Brain (organoid and tissue), 16 donors: ENCODE measurements at places on chromosomes 2 and 18.

DNA sequence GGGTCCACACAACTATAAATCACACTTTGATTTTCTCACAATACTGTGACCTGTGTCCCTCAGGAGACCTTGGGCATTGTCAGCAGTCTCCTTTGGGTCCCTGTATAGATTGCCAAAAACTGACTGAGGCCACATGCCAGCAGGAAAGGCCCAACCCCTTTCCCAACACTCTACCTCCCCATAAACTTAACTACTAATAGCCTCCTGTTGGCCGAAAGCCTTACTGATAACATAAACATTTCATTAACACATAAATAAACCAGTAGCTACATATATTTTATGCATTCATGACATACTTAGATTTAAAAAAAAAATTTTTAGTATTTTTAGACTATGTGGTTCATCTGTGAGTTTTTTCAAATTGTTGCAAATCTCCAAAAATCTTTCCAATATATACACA, 153.5 kb downstream of the ARL4C start:
- no peak for DNase-seq

GRCh38 chr2:11368059-11368572, 23.7 kb upstream of the ROCK2 start:
- peak; percentile 78 for DNase-seq

DNA sequence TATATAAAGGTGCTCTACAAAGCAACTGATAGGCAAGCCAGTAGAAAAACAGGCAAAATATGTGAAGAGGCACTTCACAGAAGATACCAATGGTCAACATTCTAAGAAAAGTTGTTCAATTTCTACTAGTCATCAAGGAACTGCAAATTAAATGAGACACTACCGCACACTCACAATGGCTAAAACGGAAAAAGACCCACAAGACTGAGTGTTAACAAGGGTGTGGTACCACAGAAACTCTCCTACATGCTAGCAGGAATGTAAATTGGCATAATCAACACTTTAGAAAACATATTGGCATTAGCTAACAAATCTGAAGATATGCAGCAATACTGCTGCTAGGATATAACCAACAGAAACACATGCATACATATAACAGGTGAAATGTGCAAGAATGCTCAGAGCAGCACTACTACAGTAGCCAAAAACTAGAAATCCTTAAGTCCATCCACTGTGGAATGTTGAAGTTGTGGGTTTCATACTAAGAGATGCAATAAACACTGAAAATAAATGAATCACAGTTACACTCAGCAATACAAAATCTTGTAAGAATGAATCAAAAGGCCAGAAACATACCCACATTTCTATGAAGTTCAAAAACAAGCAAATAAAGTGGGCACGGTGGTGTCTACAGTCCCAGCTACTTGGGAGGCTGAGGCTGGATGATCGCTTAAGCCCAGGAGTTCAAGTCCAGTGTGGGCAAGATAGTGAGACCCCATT, 9.2 kb downstream of the RNU4ATAC start:
- no peak for DNase-seq

DNA sequence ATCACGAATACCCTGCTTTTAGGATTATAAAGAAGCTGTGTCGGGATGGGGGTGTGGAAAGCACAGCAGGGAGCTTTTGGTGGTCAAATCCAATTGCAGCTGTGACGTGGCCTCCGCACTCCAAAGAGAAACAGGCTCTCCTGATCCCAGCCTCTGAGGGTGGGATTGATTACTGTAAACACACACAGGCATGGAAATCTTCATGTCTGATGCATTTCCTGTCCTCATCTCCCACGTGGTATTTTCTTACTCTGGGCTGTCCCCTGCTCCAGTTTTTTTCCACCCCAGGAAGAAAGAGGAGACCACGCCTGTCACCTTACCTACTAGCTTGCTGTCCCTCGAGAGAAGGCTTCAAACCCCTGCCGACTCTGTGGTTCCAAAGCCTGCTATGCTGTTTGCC, 22.7 kb downstream of the RNF152 start:
- DNase-seq, result no peak

- DNase-seq, result no peak
Observed at GRCh38 chr18:23574611-23575308, 11.5 kb downstream of the NPC1 start.

DNA sequence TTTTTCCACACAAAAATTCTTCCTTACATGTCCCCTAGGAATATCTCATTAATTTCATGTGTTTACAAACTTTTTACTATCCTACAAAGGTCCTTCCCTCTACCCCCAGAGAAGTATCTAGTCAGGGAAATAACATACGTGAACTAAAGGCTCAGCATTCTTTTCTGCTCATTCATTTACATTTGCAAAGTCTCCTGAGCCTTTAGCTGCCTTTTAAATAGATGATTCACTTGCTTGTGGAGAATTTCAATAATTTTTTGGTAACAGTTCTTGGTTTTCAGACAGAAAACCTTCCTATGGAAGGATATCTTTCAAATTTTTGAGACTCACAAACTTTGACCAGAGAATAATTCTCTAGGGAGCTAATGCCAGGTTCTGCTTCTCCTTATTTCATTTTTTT, 81.5 kb upstream of the RMDN2 start:
- DNase-seq, result no peak

DNA sequence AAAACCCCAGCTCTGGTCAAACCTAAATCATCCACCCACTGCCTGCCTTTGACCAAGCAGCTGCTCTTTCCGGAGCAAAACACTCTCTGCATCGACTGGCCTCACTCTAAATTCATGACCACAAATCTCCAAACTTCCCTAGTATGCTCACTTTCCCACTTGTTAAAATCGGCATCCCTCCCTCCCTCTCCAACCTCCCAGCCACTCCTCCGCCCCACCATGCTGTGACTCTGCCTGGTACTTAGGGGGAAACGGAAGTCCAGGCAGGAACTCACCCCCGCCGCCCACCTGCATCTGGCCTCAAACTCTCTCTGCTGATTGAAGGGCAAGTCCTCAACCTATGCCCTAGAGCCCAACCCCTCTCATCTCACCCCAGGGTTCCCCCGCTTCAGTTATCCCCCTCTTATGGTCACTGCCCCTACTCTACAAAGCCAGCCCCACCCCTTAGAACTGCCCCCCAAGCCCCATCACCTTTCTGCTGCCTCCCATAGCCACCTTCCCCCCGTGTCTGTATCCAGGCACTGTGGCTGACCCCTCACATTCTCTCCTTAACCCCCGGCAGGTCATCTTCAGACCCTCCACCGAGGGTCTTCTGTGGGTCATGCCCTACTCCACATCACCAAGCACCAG, 3.8 kb upstream of the ADRA2B start:
- DNase-seq, result no peak

DNA sequence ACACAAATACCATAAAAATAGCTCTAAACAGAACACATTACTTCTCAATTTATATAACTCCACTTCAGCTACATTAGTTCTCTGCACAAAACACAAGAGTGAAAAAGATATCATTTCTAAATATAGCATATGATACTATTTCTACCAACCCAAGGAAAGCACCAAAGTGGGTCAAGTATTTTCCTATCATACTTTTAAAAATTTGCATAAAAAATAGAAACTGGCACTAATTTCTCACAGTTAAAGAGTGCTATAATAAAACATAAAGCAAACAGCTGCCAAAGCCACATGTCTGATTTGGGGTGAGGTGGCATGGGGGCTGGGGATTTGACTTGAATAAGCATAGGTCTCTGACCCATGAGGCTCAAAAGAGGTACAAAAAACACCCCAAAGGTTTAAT, 61.5 kb downstream of the BARD1 start:
- DNase-seq, result no peak

DNA sequence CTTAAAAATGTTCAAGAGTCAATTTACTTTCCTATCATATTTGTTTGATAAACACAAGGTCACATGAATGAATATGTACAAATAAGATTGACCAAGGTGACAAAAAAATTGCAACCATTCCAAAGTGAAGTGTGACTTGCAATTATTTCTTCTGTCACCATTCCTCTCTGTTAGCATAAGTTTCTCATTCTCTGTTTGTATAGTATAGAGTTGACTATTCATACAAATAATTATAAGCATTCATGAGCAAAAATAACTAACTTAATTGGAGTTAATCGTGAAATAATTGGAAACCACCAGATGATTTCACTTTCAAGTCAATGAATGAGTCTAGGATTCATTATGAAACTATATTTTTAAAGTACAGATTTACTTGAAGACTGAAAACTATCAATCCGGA, 42.1 kb downstream of the PGAP1 start:
- no peak for DNase-seq

- DNase-seq, result no peak
Observed at GRCh38 chr2:20604401-20604911, 46.4 kb downstream of the HS1BP3 start.

DNA sequence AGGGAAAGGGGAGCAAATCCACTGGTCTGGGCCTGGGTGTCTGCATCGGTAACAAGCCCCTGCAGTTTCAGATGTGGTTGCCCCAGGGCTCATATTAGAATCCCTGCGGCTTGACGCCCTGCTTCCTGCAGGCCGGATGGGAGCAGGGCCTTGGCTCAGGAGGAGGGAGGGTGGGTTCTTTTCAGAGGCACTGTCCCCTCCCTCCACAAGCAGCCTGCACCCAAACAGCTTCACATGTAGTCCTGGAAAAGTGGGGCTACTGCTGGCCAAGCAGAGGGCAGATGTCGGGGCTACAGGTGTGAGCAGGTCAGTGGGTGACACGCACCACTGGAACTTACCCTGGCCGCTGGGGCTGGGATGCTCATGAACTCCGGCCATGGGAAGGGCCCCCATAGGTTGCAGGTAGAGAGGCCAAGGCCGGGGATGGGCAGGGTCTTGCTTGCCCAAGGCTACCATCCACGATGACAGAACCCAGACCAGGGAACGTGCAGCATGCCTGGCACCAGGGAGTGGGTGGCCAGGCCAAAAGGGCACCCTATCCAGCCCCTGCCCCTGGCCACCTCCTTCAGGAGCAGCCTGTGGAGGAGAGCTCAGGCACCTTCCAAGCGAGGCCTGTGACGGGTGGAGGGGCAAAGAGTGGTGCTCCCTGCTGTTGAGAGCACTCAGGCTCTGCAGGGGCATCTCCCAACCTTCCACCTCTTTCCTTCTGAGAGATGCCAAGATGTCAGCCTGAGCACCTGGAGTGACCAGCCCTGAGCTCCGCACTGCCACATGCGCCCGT, 16.8 kb downstream of the ARID5A start:
- DNase-seq, result no peak

GRCh38 chr18:55764386-55764785, 176.4 kb upstream of the TCF4 start:
- no peak for DNase-seq

GRCh38 chr2:171238946-171239345, 78.3 kb upstream of the TLK1 start:
- no peak for DNase-seq

- peak; percentile 89 for DNase-seq
Observed at GRCh38 chr2:124272261-124272841, 247.3 kb downstream of the CNTNAP5 start.

- no peak for DNase-seq
Observed at GRCh38 chr2:240291337-240292034, 144.0 kb upstream of the GPC1 start.

- DNase-seq, result peak; percentile 90
Observed at GRCh38 chr2:70733646-70734180, 34.3 kb downstream of the ADD2 start.

DNA sequence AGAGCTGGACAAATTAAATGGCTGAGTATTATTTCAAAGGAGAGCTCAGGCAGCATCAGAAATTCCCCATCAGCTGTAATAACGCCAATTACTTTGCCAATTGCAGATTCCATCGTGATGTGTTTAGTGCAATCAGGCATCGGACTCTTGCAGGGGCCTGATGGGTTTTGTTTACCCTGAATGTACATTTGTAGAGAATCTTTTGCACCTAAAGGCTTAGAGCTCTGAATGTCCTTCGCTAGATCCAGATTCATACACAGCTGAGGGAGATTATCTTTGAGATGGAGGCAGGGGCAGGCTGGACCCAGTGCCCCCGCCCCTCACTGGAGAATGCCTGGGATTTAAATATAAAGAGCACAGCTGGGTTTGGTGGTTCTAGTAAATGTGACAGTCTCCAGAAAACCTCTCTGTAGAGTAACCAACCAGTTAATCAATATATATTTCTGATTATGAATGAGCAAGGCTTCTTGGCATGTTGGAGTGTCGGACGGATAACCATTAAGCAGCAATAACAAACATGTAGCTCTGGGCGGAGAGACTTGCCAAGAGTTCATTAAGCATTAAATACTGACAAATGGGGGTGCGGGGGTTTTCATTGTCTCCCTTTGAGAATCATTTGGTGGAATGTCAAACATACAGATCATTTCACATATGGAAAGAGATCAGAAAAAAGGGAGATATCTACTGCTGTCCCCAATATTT, 200.9 kb downstream of the SETBP1 start:
- DNase-seq, result peak; percentile 56

DNA sequence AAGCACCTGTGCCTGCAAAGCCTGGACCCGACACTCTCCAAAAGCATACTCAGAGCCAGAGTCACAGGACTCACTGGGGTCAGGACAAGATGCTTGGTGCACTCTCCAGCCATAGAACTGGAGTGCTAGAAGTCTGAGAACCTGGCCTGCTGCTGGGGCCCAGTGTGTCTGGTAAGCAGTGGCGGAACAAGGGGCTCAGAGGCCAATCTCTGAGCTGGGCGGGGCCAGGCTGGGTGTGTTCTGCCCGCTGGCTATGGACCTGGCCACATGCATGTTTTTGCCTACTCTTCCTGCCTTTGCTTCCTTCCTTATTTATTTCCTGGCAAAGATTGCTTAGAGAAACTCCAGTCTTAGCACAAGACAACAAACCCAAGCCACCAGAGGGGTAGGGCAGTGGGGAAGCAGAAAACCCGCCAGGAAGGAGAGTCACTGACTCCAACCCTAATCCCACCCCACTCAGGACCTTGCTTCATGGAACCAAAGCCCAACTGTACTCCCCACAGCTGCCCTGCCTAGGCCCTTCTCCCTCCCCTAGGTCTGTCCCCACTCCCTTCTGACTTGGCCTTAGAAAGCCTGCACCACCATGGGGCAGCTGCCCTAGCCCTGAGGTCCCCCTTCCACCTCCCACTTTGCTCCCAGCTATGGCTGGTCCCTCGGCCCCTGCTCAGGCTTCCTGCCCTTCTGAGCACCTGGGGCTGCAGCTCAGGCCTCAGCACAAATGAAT, 315.5 kb downstream of the CELF4 start:
- no peak for DNase-seq

DNA sequence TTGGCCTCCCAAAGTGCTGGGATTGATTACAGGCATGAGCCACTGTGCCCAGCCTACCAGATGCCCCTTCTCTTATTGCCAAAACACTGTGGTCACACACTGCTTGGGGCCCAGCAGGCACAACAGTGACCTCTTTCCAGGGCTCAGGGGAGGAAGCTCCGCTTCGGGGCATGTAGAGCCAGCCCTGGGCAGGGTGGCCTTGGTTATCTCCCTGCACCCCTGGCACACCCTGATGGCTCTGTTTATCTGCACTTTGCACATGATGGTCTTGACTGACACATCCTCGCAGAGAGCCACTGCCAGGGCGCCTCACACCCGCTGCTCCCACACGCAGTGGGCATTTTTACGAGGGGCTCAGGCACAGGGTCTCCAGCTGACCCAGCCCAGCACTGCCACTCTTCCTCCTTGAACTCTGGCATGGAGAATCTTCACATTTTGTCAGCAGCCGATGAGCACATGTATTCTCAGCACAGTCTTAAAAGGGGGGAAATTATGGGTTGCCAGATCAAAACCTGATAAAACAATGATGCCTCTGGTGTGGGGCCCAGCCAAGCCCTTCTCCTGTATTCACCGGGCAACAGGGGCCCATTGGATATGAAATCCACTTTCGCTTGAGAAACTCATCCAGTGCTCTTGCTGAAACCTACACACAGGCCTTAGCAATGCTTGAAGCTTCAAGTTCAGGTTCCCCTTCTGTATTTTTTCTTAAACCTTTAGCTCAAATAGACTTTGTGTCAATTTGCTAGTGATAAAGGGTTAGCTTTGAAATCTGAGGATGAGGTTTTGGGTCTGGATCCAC, 5.9 kb downstream of the GYPC start:
- DNase-seq, result no peak
